ENCODE measurements at places on chromosomes 1 and 21. TPM values are rescaled to one million over a fixed set of nuclear protein-coding genes. Genes with fewer than 3 reads are reported as not detected.

Gene MRTO4
- 16.4 TPM for total RNA-seq

Gene HES3
- total RNA-seq: not detected

Gene LYPD8
- total RNA-seq: not detected

GRCh38 chr1:92987462-92987861, 26.2 kb upstream of the DIPK1A start:
- H3K4me3 ChIP-seq: no peak overlapping the region
- DNase-seq: no peak

DNA sequence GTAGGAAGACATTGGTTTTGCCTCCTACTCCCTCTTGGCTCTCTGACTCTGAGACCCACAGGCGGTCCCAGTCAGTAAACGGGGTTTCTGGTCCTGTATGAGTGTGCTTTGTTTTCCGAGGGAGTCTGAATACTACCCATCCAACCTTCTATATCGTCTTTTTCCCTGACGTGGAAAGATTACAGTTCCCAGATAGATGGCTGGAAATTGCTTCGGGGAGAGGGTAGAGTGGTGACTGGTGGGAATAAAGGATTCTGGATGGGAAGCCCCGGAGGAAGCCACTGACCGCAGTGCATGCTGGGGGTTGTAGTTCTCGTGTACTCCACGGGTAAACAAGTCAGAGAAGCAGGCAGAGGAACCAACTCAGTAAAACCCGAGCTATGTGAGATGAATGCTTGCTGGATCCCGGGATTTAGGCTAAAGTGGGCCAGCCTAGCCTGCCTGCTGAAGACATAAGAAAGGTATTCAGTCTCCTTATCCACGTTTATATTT, 66.2 kb upstream of the IRF2BP2 start:
- H3K4me3 ChIP-seq: peak overlapping the region; percentile 48
- H3K27me3 ChIP-seq: no peaks in the 10 kb centered on the region
- peak overlapping the region; percentile 34 for H3K27ac ChIP-seq
- peak; percentile 86 for DNase-seq
- no peaks in the 10 kb centered on the region for H3K36me3 ChIP-seq

Data from lower lobe of right lung (tissue), 2 donors.